CD4-positive, alpha-beta T cell treated with Interleukin-15 for 4 hours (primary cell): ENCODE measurements at places on chromosomes 1 and 21.

GRCh38 chr1:168469690-168470089, 74.1 kb downstream of the XCL2 start:
- DNase-seq, result peak; percentile 29

- no peak for DNase-seq
Observed at GRCh38 chr21:37965088-37965805, 49.0 kb upstream of the KCNJ6 start.

DNA sequence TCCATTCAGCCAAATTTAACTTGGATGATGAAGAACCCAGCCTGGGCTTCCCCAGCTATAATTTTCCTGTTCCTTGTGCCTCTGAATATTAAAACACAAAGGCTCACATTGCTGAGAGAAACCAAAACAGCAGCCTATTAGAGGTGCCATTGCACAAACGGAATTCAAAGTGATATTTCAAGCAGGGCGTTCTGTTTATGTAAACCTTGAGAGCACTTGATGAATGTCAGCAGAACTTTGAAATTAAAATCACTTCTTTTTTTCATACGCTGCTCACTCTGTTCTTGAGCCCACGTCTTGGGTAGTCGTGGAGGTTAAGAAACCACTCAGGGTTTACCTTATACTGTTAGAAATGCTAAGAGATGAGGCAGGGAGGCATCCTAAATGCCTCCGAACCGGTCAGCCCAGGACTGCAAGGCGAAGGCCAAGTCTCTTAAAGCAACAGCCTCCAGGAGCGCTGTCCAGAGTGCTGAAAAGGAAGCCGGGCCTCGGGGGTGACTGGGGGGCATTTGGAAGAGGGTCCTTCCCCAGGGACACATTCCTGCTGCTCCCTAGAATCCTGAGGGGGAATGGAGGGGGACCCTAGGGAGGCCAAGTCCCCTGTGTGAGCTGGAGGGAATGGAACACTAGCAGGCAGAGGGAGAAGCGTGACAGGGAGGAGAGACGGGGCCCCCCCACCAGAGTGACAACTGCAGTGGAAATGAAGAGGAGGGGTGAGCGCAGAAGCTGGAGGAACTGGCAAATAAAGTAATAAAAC, 154.8 kb upstream of the VAMP3 start:
- no peak for DNase-seq

DNA sequence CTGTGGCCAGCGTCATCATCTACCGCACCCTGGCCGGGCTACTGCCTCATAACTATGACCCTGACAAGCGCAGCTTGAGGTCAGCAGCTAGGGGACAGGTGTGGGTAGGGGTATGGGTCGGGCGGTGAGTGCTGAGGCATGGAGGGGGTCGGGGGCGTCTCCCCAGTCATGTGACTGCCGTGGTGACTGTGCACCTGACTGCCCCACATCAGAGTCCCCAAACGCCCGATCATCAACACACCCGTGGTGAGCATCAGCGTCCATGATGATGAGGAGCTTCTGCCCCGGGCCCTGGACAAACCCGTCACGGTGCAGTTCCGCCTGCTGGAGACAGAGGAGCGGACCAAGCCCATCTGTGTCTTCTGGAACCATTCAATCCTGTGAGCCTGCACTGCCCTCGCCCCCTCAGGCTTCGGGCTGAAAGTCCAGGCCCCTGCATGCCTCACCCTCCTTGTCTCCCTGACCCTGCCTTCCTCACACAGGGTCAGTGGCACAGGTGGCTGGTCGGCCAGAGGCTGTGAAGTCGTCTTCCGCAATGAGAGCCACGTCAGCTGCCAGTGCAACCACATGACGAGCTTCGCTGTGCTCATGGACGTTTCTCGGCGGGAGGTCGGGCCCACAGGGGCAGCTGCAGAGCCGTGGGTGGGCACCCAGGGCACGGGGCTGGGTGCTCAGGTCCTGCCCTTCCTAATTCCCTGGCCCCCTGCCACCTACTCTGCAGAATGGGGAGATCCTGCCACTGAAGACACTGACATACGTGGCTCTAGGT, 13.5 kb downstream of the PSRC1 start:
- no peak for DNase-seq

DNA sequence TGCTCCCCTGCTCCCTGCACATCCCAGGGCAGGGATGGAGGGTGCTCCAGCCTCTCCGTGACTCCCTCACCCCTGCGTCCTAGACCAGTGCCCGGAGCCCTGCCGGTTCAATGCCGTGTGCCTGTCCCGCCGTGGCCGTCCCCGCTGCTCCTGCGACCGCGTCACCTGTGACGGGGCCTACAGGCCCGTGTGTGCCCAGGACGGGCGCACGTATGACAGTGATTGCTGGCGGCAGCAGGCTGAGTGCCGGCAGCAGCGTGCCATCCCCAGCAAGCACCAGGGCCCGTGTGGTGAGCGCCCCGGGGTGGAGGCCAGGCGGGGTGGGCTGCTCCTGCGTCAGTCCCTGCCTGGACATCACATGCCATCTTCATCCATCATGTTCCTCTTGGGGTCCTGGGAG, 22.0 kb downstream of the AGRN start:
- DNase-seq, result no peak

DNA sequence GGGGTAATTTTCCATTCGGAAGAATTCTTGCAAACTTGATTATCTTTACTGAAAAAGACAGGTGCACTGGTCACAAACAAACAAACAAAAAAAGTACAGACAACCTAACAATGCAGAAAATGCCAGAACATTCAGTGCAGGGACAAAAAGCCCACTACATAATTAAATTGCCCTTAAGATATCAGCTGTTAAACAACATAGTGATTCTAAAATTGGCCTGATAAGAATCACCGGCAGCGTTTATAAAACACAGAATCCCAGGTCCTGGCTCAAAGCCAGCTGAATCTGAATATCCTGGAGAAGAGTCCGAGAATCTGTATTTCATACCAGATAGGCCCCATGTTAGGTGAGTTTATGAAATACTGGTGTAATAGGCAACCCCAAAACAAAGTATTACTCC, 6.1 kb downstream of the PLPP3 start:
- DNase-seq, result no peak

- peak; percentile 53 for DNase-seq
Observed at GRCh38 chr1:154353460-154353904, 28.2 kb downstream of the ATP8B2 start.

DNA sequence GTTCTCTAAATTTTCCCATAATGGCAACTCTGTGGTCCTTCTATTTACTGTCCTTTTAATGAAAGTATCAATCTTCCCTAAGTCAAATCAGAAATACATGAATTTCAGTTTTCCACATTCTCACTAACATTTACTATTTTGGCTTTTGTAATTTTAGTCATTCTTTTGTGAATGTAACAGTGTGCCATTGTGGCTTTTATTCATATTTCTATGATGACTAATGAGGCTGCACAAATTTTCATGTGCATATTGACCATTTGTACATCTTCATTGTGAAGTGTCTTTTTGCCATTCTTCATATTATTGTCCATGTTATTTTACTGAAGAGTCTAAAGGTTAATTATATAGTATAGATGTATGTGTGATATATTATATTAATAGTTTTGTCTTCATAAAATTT, 431.0 kb upstream of the BRINP3 start:
- no peak for DNase-seq

DNA sequence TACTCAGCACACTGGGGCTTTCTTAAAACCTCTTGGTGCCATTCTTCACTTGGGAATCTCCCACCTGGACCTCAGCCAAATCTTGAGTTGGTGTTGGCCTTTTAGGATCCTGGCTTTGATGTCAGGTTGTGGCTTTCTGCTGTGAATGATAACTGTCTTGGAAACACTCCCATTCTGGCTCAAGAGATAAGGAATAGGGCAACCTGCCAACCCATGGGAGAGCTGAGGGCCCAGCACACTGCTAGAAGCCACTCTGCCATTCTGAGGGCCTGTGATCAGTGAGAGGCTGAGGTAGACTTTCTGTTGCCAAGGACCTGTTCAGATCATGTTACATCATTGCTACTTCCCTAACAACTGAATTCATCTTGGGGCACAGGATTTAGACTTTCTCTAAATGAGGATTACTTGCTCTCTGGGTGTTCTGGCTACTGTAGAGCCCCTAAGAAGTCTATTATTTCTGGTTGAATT, 45.8 kb downstream of the TTC39A start:
- no peak for DNase-seq

DNA sequence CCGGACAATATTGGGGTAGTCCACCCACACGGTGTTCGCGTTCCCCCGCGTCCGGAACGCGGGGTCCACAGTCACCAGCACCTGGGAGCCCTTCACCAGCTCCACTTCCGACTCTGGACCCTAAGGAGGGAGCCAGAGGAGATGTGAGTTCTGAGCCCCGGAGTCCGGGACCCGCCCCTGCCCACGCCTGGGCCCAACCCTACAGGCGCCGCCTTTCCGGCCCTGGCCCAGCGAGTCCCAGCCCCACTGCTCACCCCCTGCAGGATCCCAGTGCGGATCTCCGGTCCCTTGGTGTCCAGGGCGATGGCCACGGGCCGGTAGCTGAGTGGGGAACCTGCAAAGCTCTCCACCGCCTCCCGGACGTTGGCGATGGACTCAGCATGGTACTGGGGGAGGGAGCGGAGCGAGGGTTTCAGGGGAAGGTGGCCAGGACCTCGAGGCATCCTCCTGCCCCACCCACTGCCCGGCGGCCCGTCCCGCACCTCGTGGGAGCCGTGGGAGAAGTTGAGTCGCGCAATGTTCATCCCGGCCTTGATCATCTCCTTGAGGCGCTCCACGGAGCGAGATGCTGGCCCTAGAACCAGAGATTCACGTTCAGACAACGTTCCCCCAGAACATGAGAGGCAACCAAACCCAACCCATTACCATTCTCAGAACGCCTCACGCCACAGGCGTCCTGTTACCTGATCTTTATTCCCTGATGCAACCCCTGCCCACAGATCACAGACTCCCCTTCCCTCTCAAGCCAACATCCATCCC, 5.9 kb downstream of the PKLR start:
- no peak for DNase-seq

DNA sequence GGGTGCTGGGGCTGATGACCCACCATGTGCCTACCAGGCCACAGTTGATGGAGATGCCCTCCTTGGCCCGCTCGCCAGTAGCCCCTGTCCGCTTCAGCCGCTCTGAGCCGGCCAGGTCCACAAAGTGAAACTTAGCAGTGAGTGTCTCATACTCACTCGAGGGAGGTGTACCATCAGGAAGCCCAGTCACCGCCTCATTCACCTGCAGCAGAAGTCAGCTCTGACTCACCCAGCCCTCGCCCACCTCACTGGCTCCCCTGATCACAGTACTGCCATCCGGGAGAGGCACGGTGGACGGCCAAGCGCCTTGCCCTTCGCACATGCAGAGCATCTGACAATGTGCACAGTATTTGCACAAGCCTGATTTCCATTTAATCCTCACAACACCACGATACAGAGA, 18.8 kb downstream of the KIF21B start:
- no peak for DNase-seq

DNA sequence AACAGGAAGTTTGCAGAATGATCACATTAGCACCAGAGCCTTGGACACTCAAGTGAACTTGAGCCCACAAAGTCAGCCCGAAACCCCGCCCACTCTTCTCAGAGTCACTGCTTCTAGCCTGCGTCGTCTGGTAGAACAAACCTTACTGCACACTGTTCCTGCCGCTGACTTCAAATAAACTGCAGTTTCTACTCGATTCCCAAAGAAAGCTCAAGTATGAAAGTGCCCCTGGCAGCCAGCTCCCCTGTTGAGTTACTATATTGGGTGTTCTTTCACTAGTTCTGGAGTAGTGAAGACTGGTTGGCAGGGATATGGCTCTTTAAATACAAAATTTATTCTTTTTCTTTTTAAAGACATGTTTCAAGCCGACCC, 164.7 kb downstream of the GALNT2 start:
- no peak for DNase-seq
